ENCODE measurements at places on chromosomes 12 and 14.

DNA sequence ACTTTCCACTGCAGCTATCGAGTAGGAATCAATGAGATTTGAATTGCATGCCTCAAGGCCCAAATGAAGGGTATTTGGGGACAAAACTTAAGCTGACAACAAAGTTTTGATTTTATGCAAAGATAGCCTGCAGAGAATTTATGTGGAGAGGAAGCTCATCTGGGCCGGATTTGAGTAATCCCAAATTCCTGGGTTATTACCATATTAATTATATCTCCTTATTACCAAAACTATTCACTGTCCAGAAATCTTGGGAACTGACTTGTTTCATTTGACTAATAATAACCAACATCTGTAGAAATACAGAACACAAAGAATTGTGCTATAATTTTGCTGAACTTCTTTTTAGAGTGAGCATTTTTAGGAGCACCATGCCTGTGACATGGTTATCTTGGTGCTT lies 70.4 kb downstream of the KITLG start:
- no peak for DNase-seq

- no peak for DNase-seq
Observed at GRCh38 chr12:47947341-47947740, 16.1 kb upstream of the TMEM106C start.

- DNase-seq: no peak
Observed at GRCh38 chr14:68819260-68819691, 26.4 kb upstream of the ZFP36L1 start.

DNA sequence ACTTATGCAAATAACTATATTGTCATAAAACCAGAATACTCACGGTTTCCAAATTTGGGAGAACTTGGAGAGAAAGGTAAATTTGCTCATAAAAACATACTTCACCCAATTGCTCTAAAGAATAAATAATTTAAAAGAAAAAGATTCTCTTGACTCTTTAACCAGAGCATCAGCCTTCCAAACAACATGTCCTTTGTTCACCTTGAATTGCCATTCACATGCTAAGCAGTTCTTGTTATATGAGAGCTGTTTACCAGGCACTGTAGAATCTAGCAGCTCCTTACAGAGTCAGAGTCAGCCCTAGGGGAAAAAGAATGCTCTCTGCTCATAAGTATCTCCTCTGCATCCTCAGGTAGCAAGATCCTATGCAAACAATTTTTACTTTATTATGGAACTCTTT lies 10.2 kb downstream of the SLCO1A2 start:
- DNase-seq: no peak

DNA sequence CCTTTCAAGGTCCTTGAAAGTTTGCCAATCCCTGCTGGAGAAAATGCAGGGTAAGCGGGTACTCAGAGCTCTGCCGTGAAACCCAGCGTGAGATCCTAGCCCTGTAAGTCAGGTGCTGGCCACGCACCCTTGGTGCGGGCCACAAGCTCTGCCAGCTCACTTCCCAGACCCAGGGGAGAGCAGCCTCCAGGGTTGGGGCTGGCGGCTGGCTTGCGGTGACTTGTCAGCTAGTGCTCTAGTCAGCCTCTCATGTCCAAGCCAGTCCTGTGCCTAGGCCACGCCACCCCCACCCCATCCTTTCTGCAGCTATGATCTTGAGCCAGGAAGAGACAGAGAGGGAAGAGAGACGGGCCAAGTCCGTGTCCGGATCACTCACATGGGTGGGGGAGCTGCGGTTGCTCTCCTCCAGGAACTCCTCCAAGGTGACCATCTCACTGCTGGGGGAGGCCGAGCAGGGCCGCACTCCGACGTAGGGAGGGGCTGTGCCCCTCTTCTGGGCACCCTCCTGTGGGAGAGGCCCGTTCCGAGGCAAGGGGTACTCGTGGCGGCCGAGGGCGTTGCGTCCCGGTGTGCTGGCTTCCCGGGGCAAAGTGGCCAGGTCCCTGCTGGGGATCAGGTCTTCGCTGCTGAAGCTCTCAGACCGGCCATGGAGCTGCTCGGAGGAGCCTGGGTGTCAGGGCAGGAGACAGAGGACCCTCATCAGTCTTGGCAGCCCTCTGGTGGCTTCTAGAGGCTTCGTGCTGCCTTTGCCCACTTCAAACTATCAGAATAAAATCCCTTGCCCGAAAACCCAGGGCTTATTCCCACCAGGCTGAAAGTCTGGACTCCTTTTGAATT lies 33.3 kb upstream of the GPR68 start:
- DNase-seq: no peak

DNA sequence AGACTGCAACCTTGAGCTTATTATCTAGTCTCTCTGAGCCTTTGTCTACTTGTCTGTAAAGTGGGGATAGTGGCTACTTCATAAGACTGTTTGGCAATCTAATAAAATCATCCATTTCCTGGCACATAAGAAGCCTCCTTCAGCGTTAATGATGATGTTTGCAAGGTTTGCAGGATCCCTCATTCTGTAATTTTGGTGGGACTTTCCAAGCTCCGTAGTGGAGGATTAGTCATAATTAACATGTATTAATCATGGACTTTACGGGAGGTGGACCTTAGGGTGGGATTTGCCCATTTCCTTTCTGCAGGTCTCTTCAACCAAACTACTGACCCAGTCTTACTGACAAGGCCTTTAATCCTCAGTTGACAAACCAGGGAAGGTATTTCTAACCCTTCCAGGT lies 66.2 kb downstream of the NTF3 start:
- no peak for DNase-seq

DNA sequence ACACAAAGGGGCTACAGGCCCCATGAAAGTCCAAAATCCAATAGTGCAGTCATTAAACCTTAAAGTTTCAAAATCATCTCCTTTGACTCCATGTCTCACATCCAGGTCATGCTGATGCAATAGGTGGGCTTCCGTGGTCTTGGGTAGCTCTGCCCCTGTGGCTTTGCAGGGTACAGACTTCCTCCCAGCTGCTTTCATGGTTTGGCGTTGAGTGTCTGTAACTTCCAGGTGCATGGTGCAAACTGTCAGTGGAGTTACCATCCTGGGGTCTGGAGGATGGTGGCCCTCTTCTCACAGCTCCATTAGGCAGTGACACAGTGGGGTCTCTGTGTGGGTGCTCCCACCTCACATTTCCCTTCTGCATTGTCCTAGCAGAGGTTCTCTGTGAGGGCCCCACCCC lies 8.5 kb upstream of the OR4Q2 start:
- no peak for DNase-seq

- DNase-seq: no peak
Observed at GRCh38 chr12:62737188-62737587, 197.8 kb downstream of the PPM1H start.
